CD4-positive, alpha-beta T cell treated with Interleukin-17A for 4 hours (primary cell): ENCODE measurements at places on chromosomes 12 and 14.
A peak's percentile ranks its signal among the peaks of the same experiment; 100 is the strongest.

DNA sequence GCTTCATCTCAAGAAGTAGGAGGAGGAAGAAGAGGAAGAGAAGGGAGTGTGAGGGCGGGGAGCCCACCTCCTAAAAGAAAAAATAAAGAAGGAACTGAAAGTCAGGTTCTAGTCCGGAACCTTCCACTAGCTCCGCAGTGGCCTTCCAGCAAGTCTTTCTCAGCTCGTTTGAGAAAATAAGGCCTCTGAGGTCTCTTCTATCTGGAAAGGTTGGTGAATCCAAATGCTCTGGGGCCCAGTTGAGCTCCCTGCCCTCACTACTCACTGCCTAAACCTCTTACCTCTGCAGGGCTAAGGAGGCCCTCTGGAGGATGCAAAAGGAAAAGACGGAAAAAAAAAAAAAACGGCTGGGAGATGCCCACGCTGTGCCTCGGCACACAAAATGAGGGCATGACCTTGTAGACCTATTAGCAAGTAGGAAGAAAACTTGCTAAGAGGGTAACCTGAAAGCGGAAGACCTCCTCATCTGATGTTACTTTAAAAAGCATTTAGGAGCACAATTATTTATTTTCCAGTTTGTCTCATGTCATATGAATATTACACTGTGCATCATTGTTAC lies 35.9 kb downstream of the FBLN5 start:
- peak; percentile 67 for DNase-seq

DNA sequence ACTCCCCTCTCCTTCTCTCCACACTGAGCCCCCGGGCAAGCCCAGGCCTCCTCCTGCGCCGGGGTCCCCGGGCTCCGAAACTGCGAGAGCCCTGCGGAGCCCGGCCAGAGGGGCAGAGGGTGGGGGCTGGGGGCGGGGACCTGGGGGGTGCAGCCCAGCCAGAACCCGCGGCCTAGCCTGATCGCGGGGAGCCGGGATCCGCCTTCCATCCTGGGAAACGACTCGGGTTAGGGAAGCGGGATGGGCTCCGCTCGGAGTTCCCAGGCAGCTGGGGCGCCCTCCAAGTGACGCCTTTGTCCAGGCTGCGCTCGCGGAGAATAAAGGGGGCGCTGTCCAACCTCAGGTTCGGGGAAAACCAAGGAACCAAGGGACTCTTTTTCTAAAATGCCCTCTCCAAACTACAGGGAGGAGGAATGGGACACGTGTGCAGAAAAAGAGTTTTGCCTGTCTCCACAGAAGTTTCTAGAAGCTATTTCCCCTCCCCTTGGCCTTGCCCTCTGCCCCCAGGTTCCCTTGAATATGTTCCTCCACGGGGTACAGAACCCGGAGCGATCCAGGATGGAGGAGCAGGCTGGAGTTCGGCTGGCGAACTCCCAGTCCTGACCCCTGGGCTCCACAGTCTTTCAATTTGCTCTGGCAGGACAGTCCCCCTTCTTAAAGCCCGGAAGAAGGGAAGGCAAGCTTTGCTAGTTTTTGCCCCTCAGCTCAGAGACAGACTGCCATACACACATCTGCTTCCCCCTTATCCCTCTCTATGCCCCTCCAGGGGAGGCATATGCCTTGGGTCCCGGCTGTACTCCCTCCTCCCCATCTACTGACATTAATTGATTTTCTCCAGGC lies 13.9 kb downstream of the NKX2-1 start:
- DNase-seq, result no peak

DNA sequence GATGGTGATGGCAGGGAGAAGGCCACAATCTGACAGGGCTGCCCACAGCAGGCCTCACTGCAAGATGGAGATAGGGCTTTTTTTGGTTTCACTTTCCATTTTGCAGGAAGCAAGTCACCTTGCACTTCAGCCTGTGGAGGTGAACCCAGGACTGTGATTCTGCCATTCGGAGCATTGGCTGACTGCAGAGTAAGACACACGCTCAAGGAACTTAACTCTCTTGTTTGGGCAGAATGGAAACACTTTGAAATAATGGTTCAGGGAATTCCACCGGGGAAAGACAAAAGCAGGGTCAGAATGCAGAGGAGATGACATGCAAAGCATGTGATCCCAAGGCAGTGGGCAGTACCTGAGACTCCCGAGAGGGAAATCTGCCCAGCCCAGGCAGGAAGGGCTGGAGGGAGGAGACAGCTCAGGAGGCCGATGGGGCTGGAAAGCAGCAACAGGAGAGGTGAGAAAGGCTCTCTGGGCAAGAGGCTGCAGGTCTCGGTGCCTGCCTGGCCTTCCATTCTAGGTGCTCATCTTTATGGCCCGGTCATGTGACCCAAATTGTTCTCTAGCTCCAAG lies 58.7 kb upstream of the PRMT8 start:
- DNase-seq, result no peak

GRCh38 chr12:79020106-79020505 lies 155.5 kb downstream of the SYT1 start:
- no peak for DNase-seq

DNA sequence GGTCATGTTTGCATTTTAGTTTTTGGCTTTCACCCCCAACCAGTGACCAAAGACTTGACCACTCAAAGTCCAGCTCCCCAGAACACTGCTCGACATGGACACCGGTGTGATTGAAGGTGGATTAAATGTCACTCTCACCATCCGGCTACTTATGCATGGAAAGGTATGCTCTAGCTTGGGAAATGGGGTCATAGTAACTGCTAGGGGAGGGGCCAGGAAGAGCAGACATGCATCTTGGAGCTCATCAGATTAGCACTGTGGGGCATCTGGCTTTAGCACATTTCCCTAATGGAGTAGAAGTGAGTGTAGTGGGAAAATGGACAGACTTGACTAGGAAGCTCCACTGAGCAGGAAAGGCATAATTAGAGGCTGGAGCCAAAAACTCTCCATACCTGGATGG lies 2.8 kb downstream of the PCBP2 start:
- DNase-seq, result no peak

- DNase-seq, result no peak
These were observed 157.5 kb downstream of the PLCZ1 start for GRCh38 chr12:18580291-18580690.

DNA sequence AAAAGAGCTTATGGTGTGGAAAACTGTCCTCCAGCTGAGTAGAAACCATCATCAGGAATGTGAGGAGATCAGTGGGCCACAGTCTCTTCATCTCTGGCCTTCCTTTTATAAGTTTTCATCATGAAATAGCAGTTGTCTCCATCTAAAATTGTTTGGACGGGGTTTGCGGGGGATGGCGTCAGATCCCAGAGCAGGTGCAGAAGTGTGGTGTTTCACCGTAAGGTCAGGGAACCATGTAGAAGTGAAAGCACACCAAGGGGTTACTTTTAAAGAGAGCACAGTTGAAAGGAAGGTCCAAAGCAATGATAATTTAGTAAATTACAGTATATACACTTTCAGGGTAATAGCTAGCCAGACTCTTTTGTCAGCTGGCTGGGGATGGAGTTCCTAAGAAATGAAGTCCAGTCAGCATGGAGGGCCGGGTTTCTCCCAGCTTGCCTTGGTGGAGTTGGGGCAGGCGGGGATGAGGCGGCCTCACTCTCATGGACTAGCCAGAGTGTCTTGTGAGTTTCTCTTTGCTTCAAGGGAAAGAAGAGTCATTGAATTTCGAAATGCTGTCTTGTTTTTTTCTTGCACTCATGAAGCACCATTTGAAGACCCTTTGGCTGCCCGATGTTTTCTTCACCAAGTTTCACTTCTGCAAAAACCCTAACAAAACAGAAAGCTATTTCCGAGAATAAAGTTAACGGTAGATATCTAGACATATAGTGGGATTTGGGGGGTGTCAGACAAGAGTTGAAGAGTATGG lies 100.6 kb downstream of the ETV6 start:
- DNase-seq, result no peak

DNA sequence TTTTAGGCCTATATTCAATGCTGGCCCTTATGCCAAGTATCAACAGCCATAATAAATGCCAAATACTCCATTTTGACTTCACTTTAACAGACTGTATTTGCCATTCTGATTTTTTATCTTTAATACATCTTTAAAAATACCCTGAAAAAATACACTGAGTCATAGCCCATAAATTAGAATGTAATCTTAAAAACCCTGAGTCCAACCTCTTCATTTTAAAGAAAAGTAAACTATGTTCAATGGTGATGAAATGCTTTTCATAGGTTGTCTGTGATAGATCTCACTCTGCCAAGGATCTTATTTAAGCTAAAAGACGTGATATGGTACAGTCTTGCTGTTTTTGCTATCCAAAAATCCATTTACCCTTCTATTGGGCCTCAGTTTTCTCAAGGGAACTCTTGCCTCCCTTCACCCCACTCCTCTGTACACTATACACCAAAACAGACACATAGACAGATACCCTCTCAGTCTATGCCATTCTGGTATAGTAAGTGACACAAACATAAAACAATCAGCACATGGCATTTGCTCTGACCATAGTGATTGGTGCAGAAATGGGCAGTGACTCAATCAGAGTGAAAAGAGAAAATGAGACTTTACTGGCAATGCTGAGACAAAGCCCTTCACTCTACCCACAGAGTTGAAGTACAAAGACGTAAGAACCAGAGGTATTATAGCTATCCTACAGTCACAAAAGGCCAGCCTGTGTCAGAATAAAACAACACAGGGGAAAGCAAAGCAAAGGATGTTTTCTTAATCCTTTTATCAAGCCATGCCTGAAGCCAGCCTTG lies 49.1 kb downstream of the BTG1 start:
- DNase-seq, result no peak

GRCh38 chr12:96112733-96113132 lies 77.3 kb upstream of the LTA4H start:
- DNase-seq, result no peak

- DNase-seq, result no peak
These were observed 28.0 kb upstream of the DCN start for GRCh38 chr12:91210618-91211017.

GRCh38 chr12:1501695-1502378 lies 92.5 kb downstream of the FBXL14 start:
- DNase-seq, result no peak

GRCh38 chr12:32864731-32865130 lies 31.8 kb downstream of the PKP2 start:
- no peak for DNase-seq

DNA sequence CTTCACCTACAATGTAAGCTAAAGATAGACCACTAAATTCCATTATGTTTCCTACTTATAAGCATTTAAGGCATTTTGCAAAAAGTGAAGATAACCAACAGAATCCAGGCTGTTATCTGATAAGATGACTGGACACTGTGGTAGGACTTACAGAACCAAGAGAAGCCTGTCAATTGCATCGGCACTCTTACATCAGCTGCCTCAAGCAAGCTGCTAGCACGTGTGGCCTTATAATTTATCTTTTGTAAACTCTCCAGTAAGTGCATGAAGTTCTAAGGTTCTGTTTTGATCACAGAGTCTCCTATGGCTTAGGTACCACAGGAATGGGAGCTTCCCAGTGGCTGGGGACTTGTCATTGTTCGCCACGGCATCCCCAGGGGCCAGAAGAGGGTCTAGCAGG lies 88.7 kb downstream of the TRAFD1 start:
- DNase-seq, result no peak
